Brain pericyte (primary cell): ENCODE measurements at places on chromosomes 5 and 9.

DNA sequence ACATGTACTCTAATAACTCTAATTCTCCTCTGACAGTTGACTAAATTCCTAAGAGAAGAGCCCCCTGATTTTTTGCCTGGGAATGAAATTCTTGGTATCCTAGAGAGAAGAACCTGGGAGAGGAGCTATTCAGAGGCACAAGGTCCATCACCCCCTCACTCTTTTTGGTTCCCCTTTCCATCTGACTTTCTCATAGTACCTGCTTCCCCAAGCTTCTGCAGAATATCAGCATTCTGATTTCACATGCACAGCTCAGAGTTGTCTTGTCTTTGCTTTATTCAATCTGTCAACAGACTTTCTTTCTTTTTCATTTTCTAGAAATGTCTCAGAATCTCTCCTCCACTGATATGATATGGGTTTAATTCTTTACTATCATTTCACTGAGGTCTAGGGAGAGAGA is 141.5 kb upstream of the FBXL17 start:
- no peak for DNase-seq

DNA sequence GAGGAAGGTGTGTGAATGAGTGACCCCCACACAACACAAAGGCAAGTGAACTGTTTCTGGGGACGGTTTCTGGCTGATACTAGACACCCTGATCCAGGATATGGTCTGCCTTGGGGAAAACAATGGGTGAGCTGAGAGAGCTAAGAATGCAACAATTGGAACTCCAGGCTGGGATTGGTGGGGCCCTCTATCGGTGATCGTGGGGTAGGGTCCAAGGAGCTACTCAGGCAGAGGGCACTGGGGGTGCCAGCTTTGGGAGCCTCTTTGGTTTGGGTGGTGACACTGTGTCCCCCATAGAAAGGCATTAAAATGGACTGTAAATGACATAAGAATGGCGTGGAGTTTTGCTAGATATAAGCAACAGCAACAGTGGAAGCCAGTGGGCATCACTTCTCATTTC is 439.1 kb downstream of the DMAC1 start:
- no peak for DNase-seq

- no peak for DNase-seq
Observed at GRCh38 chr9:123718188-123718587, 211.7 kb downstream of the DENND1A start.

DNA sequence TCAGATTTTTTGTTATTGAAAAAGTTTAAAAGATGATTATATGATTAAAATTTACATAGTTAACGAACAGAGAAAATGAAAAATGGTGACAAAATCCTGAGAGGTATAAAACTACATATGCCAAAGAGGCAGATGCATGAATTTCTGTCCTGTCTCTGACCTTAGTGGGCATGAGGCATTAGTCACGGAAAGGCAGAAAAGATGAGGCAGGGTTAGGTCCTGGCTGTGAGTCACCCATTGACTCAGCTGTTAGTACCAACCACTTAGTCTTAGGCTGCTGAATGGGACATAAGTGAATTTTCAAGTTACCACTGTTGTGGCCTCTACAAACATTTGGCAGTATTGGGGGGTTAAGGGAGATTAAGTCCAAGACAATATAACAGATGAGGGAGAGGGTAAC is 33.1 kb downstream of the RASA1 start:
- peak; percentile 81 for DNase-seq

- DNase-seq = no peak
Observed at GRCh38 chr5:128667152-128667551, 129.1 kb upstream of the FBN2 start.

DNA sequence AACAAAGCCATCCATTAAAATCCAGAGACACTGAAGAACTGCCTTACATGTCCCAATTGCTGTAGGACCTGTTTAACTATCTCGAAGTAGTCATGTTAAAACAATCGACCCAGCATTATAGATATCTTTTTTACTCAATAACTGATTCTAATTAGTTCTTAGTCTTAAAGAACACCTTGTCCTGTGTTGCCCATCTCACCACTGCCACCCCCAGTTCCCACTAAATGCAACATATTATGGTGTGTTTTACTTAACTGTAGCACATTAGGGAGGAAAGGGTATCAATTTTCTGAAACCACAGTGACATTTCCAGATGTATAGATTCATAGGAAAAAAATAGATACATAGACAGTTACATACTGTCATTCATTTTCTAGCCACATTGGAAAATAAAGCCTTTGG is 221.2 kb downstream of the MEF2C start:
- DNase-seq = no peak

GRCh38 chr9:34985311-34985899 is 4.1 kb upstream of the DNAJB5 start:
- no peak for DNase-seq

- DNase-seq = no peak
Observed at GRCh38 chr5:167750586-167750985, 540.9 kb upstream of the WWC1 start.

- no peak for DNase-seq
Observed at GRCh38 chr5:33232731-33233505, 207.8 kb upstream of the TARS1 start.

DNA sequence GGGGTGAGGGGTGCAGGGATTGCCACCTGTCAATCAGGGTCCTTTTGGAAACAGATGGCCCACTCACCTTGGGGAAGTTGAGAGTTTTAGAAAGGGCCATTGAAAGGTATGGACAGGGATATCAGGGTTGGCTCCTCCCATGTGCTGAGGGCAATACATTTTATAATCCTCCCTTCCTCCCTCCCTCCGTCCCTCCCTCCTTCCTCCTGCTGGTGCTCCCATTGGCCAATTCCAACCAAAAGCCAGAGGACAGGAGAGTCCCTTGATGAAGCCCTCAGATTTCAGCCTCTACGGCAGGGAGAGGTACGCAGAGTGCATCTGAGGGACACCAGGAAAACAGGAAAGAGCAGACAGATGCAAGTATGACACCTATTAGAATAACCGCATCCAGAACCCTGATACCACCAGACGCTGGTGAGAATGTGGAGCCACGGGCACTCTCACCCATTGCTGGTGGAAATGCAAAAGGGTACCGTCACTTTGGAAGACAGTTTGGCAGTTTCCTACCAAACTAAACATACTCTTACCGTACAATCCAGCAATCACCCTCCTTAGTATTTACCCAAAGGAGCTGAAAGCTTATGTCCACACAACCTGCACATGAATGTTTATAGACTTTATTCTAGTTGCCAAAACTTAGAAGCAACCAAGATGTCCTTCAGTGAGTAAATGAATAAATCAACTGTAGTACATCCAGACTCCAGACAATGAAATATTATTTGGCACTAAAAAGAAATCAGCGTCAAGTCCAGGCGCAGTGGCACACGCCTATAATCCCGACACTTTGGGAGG is 58.2 kb upstream of the OTULINL start:
- DNase-seq = no peak

DNA sequence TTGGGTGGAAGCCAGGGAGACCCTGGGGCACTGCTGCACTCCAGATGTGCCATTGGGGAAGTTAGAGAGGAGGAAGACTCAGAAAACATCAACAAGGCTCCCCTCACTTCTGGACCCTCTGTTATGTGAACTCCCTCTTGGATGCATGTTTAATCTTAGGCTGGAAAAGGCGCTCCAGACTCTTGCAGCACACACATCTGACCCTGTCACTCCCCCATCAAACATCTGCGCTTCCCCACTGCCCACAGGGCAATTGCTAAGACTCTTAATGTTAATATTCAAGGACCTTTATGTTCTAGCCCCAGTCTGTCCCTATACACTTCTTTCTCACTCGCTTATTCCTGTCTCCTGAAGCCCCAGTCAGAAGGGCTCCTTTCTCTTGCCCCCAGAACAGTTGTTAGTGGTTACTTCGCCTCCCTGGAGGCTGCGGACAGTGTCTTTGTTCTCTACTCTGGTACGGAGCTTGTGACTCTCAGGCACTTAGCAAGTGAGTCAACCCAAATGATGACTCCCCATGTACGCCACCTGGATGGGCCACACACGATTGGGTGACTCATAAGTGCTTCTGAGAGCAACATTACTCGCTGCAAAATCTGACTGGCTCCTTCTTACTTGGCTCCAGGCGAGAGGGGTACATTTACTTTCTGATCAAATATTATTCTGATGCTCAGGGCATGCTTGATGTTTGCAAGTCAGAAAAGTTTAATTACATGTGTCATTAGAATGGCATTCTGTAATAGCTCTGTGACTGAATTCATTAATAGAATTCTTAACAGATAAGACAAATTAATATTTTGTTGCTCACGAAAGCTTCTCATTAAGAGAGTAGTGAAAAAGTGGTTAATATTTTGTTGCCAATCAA is 193.6 kb downstream of the HSPA4 start:
- peak; percentile 40 for DNase-seq

- no peak for DNase-seq
Observed at GRCh38 chr5:53339962-53340540, 140.4 kb upstream of the FST start.

- no peak for DNase-seq
Observed at GRCh38 chr9:126386088-126386487, 59.5 kb downstream of the MVB12B start.

- DNase-seq = no peak
Observed at GRCh38 chr5:112800891-112801290, 60.2 kb upstream of the SRP19 start.

GRCh38 chr5:132635873-132636272 is 22.1 kb upstream of the IL13 start:
- DNase-seq = no peak

GRCh38 chr5:75622564-75622963 is 11.3 kb downstream of the ANKDD1B start:
- no peak for DNase-seq

- no peak for DNase-seq
Observed at GRCh38 chr5:87850843-87851242, 417.8 kb downstream of the TMEM161B start.

DNA sequence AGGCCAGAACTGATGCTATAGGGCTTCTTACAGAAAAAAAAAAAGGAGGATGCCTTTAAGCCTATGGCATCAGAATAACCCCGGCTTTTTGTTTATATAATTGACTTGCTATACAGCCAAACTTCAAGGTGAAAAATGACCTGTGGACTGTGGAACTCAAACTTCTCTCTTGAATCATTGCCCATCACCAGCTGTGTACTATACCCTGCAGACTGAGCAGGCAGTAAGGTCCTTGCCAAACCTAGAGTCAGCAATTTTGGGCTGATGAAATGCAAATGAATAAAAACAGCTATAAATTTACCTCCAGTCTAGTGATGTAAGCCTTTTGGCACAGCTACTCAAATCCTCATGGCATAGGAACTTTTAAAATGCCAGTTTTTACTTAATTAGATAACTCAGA is 44.5 kb upstream of the PPP3R2 start:
- DNase-seq = no peak

DNA sequence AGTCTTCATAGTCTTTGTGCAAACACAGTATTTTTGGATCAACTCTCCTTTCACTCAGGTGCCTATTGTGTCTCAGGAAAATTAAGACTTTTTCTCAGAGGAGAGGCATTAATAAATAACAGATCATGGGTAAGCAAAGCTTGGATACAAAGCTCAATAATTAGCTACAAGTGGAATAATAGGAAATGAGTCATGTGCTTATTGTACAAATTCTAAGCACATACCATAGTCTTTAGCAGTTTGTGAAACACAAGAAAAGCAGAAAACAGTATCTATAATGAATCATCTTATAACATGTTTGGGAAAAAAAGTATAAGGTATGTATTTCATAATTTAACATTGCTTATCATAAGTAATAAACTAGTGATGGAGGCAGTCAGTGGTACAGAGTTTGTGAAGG is 477.0 kb downstream of the CDH10 start:
- DNase-seq = no peak

DNA sequence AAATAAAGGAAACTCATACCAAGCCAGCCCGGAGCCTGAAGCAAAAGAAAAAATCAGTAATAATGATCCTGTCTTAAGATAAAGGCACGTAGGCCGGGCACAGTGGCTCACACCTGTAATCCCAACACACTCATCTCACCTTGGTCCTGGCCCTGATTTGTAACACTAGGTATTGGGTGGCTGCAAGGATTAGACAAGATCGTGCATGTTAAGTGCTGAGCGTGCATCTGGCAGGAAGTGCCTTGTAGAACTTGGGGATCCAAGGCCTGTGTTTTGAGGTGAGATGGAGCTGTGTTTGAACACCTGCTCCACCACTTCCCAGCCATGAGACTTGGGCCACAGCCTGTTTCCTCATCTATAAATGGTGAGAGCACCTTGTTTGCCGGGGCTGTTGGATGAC is 41.5 kb downstream of the SPRY4 start:
- no peak for DNase-seq

- no peak for DNase-seq
Observed at GRCh38 chr9:77997611-77998284, 33.9 kb downstream of the GNAQ start.

DNA sequence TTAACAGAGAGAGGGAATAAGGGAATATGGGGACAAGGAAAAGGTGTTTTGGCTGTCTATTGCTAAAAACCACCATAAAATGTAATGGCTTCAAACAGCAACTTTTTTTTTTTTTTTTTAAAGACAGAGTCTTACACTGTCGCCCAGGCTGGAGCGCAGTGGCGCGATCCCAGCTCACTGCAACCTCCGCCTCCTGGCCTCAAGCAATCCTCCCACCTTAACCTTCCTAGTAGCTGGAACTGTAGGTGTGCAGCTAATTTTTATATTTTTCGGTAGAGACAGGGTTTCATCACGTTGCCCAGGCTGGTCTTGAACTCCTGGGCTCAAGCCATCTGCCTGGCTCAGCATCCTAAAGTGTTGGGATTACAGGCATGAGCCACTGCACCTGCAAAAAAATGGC is 4.3 kb upstream of the SPATA24 start:
- no peak for DNase-seq

GRCh38 chr9:124504530-124505005 is 2.6 kb downstream of the NR5A1 start:
- DNase-seq = no peak

DNA sequence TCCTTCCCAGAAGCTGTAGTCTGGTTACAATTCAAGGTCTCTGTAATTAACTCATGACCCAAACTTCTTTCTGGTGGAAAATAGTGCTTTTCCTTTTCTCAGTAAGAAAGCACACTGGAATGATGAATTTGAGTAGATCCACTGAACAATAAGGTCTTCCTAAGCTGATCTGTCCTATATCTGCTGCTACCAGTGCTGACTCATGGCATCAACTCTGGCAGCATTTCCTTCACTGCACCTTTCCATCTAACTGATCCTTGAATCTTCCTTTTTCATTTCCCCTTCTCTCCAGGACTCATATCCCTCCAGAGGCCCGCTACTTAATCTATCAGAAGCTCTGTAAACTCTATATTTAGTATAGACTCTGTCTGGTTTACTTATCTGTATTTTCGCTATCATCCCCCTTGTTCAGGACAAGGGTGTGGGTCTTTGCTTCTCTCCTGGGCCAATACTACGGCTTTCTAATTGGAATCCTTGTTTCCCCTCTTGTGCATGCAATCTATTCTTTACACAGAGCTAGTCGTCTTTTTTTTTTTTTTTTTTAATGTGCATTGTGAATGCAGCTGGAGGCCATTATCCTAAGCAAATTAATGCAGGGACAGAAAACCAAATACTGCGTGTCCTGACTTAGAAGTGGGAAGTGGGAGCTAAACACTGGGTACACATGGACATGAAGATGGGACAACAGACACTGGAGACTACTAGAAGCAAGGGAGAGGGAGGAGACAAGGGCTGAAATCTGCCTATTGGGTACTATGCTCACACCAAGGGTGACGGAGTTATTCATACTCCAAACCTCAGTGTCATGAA is 192.2 kb upstream of the RPS23 start:
- no peak for DNase-seq

- no peak for DNase-seq
Observed at GRCh38 chr5:178380086-178380485, 147.5 kb upstream of the PHYKPL start.
